Liver (tissue), 10 donors: ENCODE measurements at places on chromosomes 3 and 15.

GRCh38 chr15:57353317-57353804 lies 22.9 kb upstream of the CGNL1 start:
- no peaks in the 10 kb centered on the region for H3K4me1 ChIP-seq
- no peak for DNase-seq
- no peak overlapping the region for H3K4me3 ChIP-seq
- no peaks in the 10 kb centered on the region for H3K27me3 ChIP-seq

GRCh38 chr3:175179055-175179454 lies 319.9 kb downstream of the NAALADL2 start:
- H3K27ac ChIP-seq = no peak overlapping the region
- H3K27me3 ChIP-seq = no peaks in the 10 kb centered on the region
- no peak overlapping the region for H3K4me3 ChIP-seq
- H3K4me1 ChIP-seq = no peaks in the 10 kb centered on the region

GRCh38 chr3:53109190-53109589 lies 21.0 kb downstream of the RFT1 start:
- H3K36me3 ChIP-seq = peaks cover 26% of the 10 kb centered on the region
- H3K27me3 ChIP-seq = no peaks in the 10 kb centered on the region
- no peak for DNase-seq
- no peak overlapping the region for H3K27ac ChIP-seq
- H3K4me3 ChIP-seq = no peak overlapping the region

DNA sequence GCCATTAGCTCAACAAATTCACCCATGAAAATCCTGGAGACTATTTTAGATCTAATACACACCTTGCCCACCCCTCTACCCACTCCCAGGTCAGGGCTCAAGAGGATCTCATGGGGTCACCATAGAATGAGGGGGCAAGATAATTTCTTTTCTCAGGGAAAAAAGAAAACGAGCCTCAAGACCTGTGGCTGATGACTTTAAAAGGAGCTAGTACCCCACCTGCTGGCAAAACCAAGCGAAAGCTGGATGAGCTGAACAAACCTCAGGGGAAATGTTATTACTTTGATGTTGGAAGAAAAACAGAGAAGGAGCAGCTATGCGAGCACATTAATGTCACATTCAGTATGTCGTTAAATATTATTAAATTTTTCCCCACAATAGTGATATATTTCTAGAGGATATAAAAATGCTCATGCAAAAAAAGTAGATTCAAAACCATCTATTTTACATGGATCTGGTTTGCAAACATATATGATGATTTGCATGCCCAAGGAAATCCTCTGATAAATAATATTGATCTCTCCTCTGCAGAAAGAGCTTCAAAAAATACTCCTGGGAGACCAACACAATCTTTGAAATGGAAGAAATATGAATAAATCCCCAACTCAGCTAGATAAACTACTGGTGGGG lies 37.7 kb downstream of the PLD1 start:
- H3K27me3 ChIP-seq = no peaks in the 10 kb centered on the region
- peak; percentile 50 for DNase-seq

GRCh38 chr3:3881050-3881449 lies 81.8 kb downstream of the LRRN1 start:
- H3K27ac ChIP-seq = no peak overlapping the region
- H3K27me3 ChIP-seq = no peaks in the 10 kb centered on the region
- H3K4me1 ChIP-seq = no peaks in the 10 kb centered on the region
- no peaks in the 10 kb centered on the region for H3K36me3 ChIP-seq

GRCh38 chr15:74206801-74207281 lies 4.3 kb upstream of the STRA6 start:
- no peak for DNase-seq
- H3K27ac ChIP-seq = no peak overlapping the region
- no peaks in the 10 kb centered on the region for H3K4me1 ChIP-seq
- H3K27me3 ChIP-seq = peaks cover 2% of the 10 kb centered on the region

DNA sequence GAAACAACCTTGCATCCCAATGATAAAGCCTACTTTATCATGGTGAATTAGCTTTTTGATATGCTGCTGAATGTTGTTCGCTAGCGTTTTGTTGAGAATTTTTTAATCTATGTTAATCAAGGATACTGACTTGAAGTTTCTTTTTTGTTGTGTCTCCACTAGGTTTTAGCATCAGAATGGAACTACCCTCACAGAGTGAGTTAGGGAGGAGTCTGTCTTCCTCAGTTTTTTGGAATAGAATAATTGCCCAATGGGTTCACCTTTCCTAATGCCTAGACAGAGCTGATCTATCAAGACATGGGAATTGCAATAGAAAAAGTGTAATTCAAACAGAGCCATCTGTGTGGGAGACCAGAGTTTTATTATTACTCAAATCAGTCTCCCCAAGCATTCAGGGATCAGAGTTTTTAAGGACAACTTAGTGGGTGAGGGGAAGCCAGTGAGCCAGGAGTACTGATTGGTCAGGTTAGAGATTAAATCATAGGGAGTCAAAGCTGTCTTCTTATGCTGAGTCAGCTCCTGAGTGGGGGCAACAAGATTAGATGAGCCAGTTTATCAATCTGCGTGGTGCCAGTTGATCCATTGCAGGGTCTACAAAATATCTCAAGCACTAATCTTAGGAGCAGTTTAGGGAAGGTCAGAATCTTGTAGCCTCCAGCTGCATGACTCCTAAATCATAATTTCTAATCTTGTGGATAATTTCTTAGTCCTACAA lies 237.4 kb upstream of the PPP2R3A start:
- H3K4me1 ChIP-seq = no peaks in the 10 kb centered on the region
- no peak for DNase-seq
- H3K27ac ChIP-seq = no peak overlapping the region
- no peak overlapping the region for H3K4me3 ChIP-seq

- peaks cover 2% of the 10 kb centered on the region for H3K4me1 ChIP-seq
- H3K27me3 ChIP-seq = no peaks in the 10 kb centered on the region
- DNase-seq = no peak
- no peak overlapping the region for H3K27ac ChIP-seq
- H3K4me3 ChIP-seq = no peak overlapping the region
- H3K36me3 ChIP-seq = no peaks in the 10 kb centered on the region
Measured at GRCh38 chr3:101722394-101723173, 1.8 kb upstream of the CEP97 start.

DNA sequence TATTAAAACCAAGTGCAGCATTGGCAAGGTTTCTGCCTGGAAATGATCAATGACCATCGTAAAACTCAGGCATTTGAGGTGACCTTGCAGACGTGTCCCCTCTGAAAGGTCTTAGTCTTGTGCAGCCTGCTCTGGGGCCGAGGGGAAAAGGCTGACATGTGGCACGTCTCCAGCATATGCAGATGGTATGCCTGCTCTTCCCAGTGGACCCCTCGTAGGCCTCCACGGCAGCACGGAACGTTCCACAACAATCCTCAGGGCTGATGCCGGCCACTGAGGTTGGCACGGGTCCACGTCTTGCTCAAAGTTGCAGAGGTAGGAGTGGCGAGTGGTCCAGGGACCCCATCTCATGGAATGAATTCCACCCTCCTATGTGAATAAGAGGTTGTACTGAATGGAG lies 247.5 kb upstream of the LYSMD4 start:
- DNase-seq = no peak
- H3K27me3 ChIP-seq = no peaks in the 10 kb centered on the region
- no peaks in the 10 kb centered on the region for H3K4me1 ChIP-seq
- no peak overlapping the region for H3K27ac ChIP-seq

DNA sequence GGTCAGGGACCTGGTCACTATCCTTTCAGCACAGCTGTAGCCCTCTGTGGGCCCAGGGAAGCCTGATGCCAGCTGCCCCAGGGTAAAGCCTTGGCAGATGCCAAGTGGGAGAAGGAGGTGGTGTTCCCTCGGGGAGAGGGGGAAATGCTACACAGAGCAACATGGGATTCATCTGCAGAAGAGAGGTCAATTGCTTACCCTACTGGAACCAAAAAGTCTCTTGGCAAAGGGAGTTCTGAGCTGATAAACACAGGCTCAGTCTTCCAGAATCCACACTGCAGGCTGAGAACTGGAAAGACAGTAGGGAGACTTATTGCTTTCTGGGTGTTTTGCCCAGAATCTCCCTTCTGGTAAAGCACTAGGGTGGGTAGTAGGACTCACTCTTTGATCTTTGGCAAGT lies 100.1 kb upstream of the NEO1 start:
- no peak for DNase-seq
- H3K36me3 ChIP-seq = no peaks in the 10 kb centered on the region
- no peak overlapping the region for H3K27ac ChIP-seq

DNA sequence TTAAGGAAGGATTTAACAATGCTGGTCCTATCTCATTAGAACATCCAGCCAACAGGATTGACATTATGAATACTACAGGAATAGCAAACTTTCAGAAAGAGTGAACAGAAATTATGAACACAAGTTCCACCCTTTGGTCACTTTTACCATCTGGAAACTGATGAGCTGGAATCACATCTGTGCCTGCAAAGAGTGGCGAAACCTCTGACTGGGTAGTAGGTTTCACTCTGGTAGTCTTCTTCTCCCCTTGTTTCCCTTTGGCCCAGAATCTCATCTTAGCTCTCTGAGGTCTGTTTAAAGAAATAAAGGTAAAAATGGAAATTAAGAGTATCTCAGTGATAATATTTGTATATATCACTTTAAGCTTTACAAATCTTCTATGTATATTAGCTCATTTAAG lies 73.1 kb downstream of the NR2E3 start:
- no peaks in the 10 kb centered on the region for H3K27me3 ChIP-seq
- peaks cover 2% of the 10 kb centered on the region for H3K36me3 ChIP-seq
- no peak overlapping the region for H3K27ac ChIP-seq

- H3K4me1 ChIP-seq = no peaks in the 10 kb centered on the region
- no peak overlapping the region for H3K4me3 ChIP-seq
- no peaks in the 10 kb centered on the region for H3K27me3 ChIP-seq
Measured at GRCh38 chr15:93017526-93017925, 71.5 kb downstream of the RGMA start.

DNA sequence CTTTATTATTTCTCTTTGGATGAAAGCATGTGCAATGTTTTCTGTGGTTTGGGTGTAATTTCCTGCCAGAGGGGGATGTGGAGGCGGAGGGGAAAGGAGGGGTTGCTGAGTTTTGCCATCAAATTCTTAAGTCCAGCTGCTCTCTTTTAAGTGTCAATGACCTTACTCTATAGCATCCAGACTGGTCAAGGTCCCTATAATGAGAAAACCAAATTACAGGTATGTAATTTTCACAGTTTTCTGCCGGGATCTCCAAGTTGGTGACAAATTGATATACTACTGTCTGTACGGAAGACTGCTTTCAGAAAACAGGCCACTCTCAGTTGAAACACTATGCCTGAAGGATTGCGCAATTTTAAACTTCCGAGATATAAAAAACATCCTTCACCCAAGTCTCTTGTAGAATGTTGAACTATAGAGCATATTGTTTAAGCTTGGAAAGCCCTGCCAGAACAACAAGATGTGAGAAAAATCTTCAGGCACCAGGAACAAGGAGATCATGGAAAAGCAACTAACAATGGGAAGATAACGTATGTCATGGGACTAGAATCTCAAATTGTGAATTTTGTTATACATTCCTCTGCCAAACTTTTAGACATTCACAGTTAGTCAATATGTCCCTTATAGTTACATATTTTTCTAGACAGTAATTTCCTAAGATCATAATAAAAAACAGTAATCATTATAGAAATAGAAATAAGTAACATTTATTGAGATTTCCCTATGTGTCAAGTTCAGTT lies 300.7 kb upstream of the SATB1 start:
- DNase-seq = no peak
- H3K36me3 ChIP-seq = no peaks in the 10 kb centered on the region
- no peak overlapping the region for H3K27ac ChIP-seq

GRCh38 chr3:34016925-34017587 lies 218.6 kb downstream of the PDCD6IP start:
- no peaks in the 10 kb centered on the region for H3K4me1 ChIP-seq
- no peak overlapping the region for H3K27ac ChIP-seq
- DNase-seq = no peak
- H3K27me3 ChIP-seq = no peaks in the 10 kb centered on the region
- H3K36me3 ChIP-seq = no peaks in the 10 kb centered on the region
- no peak overlapping the region for H3K4me3 ChIP-seq

DNA sequence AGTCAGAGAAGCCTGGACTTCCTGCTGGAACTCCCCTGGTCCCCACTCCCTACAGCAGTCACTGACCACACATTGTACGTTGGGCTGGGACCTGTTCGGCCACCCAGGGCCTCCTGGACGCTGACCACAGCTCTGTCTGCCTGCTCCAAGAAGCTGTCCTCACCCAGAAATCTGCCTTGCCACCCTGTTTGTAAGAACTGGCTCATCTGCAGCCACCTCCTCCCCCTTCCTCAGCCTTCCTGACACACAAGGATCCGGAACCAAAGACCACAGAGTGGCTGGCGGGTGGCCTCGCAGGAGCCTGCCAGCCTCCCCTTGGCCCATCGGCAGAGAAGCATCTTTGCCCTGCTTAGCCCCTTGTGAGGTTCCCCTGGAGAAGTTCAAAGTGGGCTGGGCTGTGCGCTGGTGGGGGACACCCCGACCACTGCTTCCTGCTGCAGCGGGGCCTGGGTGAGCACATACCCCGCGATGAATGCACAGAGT lies 91.9 kb downstream of the PCSK6 start:
- no peaks in the 10 kb centered on the region for H3K27me3 ChIP-seq
- no peaks in the 10 kb centered on the region for H3K4me1 ChIP-seq
- DNase-seq = no peak
- no peak overlapping the region for H3K27ac ChIP-seq

GRCh38 chr15:94620632-94621031 lies 389.3 kb downstream of the MCTP2 start:
- no peak overlapping the region for H3K27ac ChIP-seq
- H3K36me3 ChIP-seq = no peaks in the 10 kb centered on the region
- no peak for DNase-seq
- H3K4me3 ChIP-seq = no peak overlapping the region
- no peaks in the 10 kb centered on the region for H3K27me3 ChIP-seq
- no peaks in the 10 kb centered on the region for H3K4me1 ChIP-seq

DNA sequence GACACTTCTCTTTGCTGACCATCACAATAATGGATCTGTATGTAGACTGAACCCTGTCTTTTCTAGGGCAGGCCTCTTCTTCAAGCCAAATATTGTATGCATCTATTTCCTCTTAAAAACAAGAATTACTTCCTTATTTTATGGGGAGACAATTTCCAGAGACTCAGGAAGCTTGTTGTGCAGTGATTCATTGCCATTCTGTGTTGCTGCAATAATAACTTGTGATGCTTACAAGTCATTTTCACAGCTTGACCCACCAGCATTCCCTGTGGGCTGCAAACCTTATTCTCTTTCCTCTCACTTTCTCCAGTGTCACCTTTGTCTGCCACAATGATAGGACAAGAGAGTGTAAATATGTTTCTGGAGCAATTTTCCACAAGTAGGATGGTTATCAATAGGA lies 276.7 kb upstream of the SGO1 start:
- H3K27me3 ChIP-seq = no peaks in the 10 kb centered on the region
- no peaks in the 10 kb centered on the region for H3K36me3 ChIP-seq
- no peak for DNase-seq
- H3K4me1 ChIP-seq = no peaks in the 10 kb centered on the region
- no peak overlapping the region for H3K27ac ChIP-seq

- no peak overlapping the region for H3K4me3 ChIP-seq
- no peaks in the 10 kb centered on the region for H3K4me1 ChIP-seq
- no peaks in the 10 kb centered on the region for H3K27me3 ChIP-seq
- H3K27ac ChIP-seq = no peak overlapping the region
- no peaks in the 10 kb centered on the region for H3K36me3 ChIP-seq
Measured at GRCh38 chr3:86800116-86800515, 190.8 kb downstream of the VGLL3 start.

GRCh38 chr15:33655488-33655887 lies 312.8 kb upstream of the CHRM5 start:
- no peak for DNase-seq
- H3K27ac ChIP-seq = no peak overlapping the region
- H3K4me1 ChIP-seq = no peaks in the 10 kb centered on the region
- no peak overlapping the region for H3K4me3 ChIP-seq
